Renal cortex interstitium (tissue), 15 donors: ENCODE measurements at places on chromosomes 16 and 17. TPM values are rescaled to one million over a fixed set of nuclear protein-coding genes. Genes with fewer than 3 reads are reported as not detected.

- DNase-seq: no peak
Observed at GRCh38 chr17:4741544-4741943, 1.8 kb upstream of the CXCL16 start.

- no peak for DNase-seq
Observed at GRCh38 chr16:57374067-57374534, 1.8 kb downstream of the CX3CL1 start.

DNA sequence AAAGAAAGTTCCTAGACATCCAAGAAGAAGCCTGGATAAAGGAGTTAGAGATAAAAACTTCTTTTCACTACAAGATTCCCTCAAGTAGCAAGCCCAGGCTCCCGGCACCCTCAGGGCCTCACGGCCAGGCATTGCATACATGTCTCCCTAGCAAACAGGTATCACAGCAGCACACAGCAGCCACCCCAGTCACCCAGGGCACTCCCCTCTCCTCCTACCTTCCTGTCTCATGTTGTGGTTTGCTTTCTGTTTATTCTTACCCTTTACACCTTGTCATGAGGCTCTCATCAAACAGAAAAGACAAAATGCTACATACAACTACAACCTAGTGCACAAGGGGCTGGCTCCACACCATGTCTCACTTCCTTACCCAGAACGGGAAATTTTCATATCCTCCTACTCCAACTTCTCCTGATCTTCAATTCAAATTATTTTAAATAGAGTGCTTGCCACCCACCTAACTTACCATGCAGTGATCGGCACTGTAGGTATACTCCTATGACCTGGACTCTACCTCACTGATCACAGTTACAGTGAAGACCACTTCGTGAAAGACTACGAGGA, 42.7 kb downstream of the XPO6 start:
- DNase-seq: no peak

DNA sequence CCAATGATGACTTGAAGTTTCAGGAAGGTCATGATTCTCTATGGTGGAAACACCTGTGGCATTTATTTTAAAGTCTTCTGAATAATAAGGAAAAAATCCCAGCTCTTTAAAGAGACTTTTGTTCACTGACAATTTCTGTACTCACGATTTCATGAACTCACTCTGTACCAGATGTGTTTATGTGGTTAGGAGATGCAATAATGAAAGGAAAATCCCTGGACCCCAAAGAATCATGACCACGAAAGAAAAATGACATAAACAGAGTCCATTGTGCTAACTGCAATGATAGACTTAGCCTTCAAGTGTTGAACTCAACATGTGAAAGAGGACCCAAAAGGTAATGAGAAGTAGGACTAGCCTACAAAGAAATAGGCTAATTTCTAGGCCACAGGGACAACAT, 947.5 kb downstream of the CDH11 start:
- DNase-seq: no peak

DNA sequence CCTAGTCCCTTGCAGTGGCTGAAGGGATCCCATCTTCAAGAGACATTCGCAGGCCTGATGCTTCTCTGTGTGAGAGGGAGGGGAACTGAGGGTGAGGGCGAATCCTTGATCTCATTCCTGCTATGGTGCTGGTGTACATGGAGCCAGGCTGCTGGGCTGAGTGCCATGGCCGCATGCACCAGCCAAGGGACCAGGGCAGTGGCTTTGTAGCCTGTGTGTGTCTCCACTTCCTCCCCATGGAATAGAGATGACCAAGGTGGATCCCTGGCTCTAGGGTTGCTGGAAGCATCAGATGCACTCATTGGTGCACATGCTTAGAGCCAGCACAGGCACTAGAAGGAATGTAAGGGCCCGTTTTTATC, 195.0 kb downstream of the FOXL1 start:
- DNase-seq: no peak

- DNase-seq: no peak
Observed at GRCh38 chr16:57658878-57659674, 9.0 kb upstream of the ADGRG3 start.

DNA sequence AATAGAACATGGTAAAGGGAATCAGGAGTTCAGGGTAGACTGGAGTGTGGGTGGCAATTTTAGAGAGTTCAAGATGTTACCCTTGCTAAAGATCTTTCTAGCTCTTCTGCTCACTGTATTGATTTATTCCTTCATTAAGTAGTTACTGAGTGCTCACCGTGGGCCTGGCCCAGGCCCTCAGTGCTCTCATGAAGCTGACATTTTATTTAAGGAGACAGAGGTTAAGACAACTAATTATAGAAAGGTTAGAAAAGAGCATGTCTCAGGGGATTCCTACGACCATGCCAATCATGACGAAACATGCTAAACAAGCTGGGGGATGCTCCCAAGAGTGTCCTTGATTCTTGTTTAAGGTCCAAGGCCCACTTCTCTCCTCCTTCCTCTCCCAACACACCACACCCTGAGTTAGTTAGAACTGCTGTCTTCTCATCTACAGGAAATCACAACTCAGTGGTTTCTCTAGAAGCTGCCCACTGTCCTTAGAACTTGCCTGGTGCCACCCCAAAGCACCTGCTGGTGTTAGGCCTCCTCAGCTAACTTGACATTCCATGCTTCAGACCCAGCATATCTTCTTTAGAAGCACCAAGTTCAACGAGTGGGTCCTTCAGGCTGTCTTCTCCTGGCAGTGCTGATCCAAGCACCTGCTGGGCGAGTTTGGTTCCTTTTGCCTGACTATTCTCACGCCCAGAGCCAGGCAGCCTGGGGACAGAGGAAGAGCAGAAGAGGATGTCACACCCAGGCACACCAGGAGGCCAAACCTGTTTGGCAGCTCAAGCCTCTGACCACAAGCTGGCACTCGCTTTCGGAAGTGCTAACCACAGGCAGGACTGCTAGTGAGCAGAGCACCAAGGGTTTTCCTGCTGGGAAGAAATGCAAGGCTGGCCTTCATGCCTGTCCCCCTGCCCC, 79.0 kb downstream of the GAS7 start:
- no peak for DNase-seq

- no peak for DNase-seq
Observed at GRCh38 chr16:56767024-56767423, 37.1 kb downstream of the NUP93 start.

DNA sequence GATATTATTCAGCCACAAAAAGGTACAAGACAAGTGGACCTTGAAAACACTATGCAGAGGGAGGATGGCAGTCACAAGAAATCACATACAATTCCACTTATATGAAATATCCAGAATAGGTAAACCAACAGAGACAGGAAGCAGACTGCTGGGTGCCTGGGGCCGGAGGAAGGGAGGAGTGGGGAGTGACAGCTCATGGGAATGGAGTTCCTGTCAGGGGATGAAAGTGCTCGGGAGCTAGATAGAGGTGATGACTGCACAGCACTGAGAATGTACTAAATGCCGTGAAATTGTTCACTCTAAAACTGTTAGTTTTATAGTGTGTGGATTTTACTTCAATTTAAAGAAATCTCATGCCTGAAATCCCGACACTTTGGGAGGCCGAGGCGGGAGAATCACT, 74.2 kb upstream of the MED9 start:
- no peak for DNase-seq

- no peak for DNase-seq
Observed at GRCh38 chr16:10522966-10523365, 57.4 kb downstream of the EMP2 start.

C16orf89 gene
- 7.5 TPM for polyA plus RNA-seq
